HCT116 (cell line): ENCODE measurements at places on chromosomes 7 and 10. TPM values are rescaled to one million over a fixed set of nuclear protein-coding genes. Genes with fewer than 3 reads are reported as not detected.
A peak's percentile ranks its signal among the peaks of the same experiment; 100 is the strongest.

Gene GPR37
- 2.2 TPM for total RNA-seq

Gene MEOX2
- not detected for total RNA-seq

Gene CPA2
- total RNA-seq: 1.5 TPM

DNA sequence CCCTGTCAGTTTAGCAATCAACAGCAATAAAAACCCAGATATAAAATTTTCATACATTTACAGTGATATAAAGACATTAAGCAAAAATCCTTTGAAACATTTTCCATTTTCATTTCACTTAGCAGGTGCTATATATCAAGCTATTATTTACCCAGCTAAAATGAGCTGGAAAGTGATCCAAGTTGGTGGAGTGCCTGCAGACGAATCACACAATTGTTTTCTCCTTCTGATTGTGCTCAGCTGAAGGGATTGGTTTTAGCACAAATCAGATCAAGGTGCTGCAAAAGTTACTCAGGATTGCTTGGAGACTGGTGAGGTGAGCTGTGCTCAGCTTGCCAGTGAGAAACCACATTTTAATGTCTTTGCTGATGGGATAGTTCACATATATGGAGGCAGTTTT lies 138.1 kb downstream of the LRMDA start:
- no peak overlapping the region for H3K4me3 ChIP-seq
- no peaks in the 10 kb centered on the region for H3K36me3 ChIP-seq
- H3K4me1 ChIP-seq: no peaks in the 10 kb centered on the region
- H3K27me3 ChIP-seq: no peaks in the 10 kb centered on the region
- no peak for DNase-seq

DNA sequence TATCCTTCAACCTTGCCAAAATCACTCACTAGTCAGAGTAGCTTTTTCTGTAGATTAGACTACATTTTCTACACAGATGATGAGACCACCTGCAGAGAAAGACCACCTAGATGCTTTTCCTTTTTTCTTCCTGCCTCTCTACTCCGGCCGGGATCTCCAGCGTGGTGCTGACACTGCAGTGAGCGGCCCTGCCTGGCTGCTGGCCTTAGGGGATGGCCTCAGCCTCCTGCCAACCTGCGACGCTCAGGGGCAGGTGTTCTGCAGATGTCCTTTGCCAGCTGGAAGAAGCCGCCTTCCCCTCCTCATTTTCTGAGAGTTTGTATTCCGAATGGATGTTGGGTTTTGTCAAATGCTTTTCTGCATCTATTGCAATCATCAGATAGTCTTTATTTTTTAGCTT lies 43.5 kb upstream of the NKX6-2 start:
- no peak overlapping the region for H3K4me3 ChIP-seq
- peaks cover 13% of the 10 kb centered on the region for H3K27me3 ChIP-seq
- H3K36me3 ChIP-seq: no peaks in the 10 kb centered on the region
- H3K4me1 ChIP-seq: no peaks in the 10 kb centered on the region

- no peaks in the 10 kb centered on the region for H3K27me3 ChIP-seq
- no peaks in the 10 kb centered on the region for H3K4me1 ChIP-seq
- no peak overlapping the region for H3K27ac ChIP-seq
These were observed 235.7 kb downstream of the AGMO start for GRCh38 chr7:15326044-15326644.

DNA sequence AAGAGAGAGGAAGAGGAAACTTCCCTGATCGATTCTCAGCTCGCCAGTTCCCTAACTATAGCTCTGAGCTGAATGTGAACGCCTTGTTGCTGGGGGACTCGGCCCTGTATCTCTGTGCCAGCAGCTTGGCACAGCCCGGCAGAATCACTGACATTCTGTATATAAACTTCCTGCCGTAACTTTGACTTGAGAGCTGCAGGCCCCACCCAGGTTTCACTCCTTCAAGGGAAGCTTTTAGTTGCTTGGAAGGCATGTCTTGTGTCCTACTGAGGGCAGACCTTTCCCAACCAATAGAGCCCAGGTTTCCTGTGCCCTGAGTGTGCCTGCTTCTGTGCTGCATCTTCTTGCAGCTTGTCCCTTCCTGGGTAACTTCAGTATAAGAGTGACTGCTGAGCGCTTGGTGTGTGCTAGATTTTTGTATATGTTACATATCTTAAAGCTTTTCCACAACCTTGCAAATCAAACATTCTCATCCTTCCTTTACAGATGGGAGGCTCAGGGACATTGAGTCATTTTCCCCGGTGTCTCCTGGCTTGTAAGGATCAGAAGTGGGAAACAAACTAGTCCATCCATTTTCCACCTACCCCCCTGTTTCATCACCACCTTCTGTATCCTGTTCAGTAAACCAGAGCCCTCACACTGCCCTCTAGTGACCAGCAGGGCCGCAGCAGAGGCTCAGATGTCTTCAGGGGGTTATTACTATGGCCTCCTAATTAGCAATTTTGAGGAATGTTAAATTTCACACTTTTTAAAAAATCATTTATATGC lies 225.2 kb upstream of the PRSS58 start:
- H3K4me3 ChIP-seq: no peak overlapping the region
- no peak overlapping the region for H3K27ac ChIP-seq
- peak; percentile 35 for DNase-seq
- H3K27me3 ChIP-seq: no peaks in the 10 kb centered on the region
- H3K36me3 ChIP-seq: no peaks in the 10 kb centered on the region
- peaks cover 7% of the 10 kb centered on the region for H3K4me1 ChIP-seq

DNA sequence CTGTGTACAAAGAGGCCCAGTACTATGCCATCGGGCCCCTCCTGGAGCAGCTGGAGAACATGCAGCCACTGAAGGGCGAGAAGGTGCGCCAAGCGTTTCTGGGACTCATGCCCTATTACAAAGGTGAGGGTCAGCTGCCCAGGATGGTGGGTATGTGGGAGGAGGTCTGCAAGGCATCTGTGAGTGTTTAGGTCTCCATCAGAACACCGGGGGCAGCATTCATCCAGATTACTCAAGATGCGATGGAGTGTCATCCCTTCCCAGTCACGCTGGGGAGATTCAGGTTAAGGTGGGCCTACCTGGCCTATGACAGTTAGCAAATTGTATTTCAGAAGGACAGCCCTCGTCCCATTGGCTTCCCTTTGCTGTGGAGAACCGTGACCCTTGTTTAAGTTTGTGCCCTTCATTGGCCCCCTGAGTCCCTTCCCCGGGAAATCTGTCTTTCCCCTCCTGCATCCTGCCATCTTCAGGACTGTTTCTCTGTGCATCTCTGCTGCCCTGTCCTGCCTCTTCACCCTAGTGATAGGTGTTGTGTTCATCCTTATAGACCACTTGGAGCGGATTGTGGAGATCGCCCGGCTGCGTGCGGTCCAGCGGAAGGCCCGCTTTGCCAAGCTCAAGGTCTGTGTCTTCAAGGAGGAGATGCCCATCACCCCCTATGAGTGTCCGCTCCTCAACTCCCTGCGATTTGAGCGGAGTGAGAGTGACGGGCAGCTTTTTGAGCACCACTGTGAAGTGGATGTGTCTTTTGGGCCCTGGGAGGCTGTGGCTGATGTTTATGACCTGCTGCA lies 9.8 kb downstream of the KCTD7 start:
- peaks cover 11% of the 10 kb centered on the region for H3K4me1 ChIP-seq
- H3K27me3 ChIP-seq: no peaks in the 10 kb centered on the region
- DNase-seq: no peak
- H3K4me3 ChIP-seq: no peak overlapping the region
